Kidney (tissue), 22 donors: ENCODE measurements at places on chromosomes 5 and 9.
A peak's percentile ranks its signal among the peaks of the same experiment; 100 is the strongest.

DNA sequence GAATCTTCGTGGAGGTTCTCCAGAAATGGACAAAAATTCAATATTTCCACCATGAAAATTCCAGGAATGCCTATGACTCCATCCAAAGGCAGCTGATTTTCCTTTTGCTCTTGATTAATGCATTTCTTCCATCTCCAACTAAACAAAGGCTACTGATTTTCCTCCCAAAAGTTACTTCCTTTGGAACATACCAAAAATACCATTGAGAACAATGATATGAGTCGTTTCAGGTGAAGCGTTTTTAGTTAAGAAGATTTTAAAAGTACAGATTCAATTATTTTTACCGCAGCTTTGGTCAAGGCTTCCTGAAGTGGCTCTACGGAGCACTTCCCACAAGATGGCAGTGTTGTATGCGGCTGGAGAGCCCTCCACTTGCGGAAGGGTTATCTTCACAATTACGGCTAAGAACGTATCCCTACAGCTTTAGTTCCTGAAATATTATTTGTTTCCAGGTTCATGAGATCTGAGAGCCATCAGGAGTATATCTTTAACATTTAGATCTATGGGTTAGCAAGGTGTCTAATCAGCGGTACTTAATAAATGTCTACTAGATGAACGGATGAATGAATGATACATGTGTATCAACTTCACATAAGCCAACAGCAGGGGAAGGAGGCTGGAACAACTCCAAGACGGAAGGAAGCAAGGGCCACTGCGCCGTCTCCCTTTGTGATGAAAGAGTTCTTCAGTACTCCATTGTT, 35.9 kb upstream of the ARSB start:
- DNase-seq: peak; percentile 53

- no peak for DNase-seq
These were observed 21.8 kb upstream of the RLN1 start for GRCh38 chr9:5361326-5362010.

- DNase-seq: no peak
These were observed 624.1 kb downstream of the ANXA1 start for GRCh38 chr9:73775757-73776156.

GRCh38 chr9:100167915-100168654, 69.0 kb downstream of the INVS start:
- DNase-seq: no peak

GRCh38 chr5:180085837-180086236, 14.3 kb upstream of the RNF130 start:
- DNase-seq: no peak

GRCh38 chr5:16812911-16813310, 123.2 kb downstream of the MYO10 start:
- no peak for DNase-seq

DNA sequence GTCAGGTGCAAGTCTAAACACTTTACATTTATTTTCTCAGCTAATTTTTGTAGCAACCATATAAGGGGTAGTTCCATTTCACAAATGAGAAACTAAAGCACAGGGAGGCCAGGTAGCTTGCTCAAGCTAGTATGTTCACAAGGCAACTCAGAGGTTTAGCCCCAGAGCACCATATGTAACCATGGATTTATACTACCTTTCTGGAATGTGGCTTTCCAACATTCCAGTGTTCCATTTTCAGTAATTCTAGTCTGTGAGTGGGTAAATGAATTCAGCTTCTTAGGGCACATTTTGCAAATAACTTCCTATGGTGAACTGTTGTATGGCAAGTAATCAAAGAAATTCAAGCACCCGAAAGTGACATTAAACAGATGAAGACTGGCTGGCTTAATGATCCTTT, 25.0 kb upstream of the CAST start:
- DNase-seq: peak; percentile 55

GRCh38 chr9:10112070-10112469, 500.7 kb downstream of the PTPRD start:
- no peak for DNase-seq

- DNase-seq: no peak
These were observed 171.2 kb downstream of the CDK5RAP2 start for GRCh38 chr9:120408680-120409258.

DNA sequence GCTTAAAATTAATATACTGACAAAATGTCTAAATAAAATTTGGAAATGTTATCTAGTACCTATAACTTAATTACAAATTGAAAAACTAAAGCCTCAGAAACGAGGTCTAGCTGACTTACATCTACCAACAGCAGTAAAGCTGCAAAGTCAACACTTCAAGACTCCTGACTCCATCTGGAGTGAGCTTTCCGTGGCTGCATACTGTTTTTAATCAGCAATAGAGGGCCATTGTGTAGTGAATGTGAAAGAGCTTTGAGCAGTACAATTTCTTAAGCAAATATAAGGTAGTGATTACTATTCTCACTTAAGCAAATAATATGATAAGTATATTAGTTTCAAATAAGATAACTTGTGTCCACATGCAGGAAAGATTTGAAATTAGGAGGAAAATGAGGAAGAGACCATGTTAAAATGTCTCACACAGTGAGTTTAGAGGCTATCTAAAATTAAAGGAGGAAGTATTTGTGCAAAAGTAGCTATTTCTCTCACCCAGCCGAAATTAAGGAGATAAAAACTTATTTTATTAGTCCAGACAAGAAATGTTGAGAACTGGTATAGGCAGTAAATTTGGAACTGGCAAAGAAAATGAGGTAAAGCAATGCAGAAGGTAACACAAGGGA, 6.4 kb downstream of the SPINK6 start:
- DNase-seq: no peak

- no peak for DNase-seq
These were observed 330.7 kb upstream of the POU5F2 start for GRCh38 chr5:94072116-94072515.

DNA sequence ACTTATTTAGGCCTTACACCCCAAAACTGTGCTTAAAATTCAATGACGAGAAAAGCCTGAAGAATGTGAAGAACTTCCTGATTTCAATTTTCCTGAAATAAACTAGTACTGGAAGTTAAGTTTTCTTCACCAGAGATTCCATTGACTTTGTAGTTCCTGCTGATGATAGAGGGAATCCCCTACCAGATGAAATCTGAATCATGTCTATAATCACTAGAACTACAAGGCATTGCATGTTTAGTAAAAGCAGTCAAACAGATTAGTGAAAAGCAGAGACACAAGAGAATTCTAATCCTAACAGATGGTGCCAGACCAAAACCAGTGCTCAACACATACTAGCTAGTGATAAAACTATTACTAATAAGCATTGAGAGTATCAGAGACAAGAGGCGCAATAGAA, 130.0 kb downstream of the PDE4D start:
- no peak for DNase-seq

GRCh38 chr9:129879103-129879699, 43.9 kb downstream of the USP20 start:
- DNase-seq: no peak

- no peak for DNase-seq
These were observed 49.4 kb upstream of the PAPPA start for GRCh38 chr9:116103976-116104820.

DNA sequence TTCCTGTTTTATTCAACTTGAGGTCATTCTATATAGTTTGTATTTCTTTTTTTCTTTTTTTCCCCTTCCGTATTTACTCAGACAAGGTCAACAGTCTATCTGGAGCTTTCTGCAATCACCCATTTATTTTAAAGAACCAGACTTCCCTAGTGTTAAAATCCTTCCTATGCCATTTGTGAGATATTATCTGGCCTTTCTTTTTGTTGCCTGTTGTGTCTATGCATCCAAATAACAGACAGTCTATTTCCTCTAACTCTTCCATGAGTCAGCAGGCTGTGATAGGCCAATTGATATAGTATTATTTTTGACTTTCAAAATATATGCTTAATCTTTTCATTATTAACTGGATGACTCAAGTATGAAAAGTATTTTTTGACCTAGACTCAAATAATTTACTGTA, 291.2 kb upstream of the PTPRD start:
- DNase-seq: no peak

DNA sequence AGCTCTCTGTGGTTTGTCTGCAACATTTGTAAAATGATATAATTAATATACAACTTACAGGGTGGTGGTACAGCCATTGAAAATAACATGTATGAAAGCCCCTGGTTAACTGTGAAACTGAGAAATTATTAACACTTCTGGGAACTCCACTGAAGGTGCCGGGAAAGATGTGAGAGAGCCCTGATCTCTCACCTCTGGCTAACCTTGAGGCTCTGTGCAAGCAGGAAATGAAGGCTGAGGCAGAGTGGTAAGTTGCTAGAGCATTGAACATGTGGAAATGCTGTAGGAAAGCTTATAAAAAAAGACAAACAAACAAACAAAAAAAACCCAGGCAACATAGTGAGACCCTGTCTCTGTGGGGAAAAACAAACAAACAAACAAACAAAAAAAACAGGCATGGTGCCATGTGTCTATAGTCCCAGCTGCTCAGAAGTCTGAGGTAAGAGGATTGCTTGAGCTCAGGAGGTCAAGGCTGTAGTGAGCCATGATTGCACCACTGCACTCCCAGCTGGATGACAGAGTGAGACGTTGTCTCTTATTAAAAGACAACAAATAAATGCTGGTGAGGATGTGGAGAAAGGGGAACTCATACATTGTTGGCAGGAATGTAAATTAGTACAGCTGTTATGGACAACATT, 7.5 kb downstream of the CATSPER3 start:
- no peak for DNase-seq

DNA sequence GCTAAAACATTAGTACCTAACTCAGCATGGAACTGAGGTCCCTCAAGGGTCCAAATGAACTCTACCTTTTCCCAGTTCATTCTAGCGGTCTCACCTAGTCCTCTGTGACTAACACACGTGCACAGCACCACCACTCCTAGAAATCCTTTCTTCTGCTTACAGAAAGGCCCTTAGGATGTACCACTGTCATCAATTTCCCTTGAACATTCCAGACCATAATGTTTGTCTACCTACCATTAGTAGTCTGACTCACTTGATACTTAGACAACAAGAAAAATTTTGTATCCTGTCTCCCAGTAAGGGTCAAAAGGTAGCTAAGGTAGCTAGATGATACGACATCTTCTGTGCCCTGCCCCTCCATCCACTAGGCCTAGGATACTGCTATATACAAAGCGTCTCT, 166.6 kb downstream of the TSSK1B start:
- DNase-seq: no peak

DNA sequence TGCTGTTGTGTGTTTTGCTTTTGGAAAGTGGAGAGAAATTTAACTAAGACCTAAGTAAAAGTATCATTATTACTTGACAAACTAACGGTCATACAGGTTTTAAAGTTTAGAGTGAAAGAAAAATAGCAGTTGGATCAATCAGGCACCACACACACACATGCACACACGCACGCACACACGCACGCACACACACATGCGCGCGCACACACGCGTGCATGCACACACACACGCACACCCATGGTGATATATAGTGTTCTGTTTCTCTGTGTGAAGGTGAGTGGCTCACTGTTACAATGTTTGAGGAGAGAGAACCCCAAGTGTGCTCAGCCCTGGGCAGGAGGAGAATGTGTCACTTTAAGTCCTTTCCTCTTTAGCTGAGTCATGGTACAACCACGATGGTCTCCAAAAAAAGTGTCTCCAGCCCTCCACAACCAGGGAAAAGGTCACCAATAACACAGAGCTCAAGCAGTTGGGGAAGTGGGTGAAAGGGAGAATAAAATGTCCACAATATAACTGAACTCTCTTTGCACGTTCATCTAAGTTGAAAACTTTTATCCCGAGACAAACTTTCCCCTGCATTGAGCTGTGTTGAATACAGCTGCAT, 3.2 kb downstream of the ZNF366 start:
- no peak for DNase-seq

DNA sequence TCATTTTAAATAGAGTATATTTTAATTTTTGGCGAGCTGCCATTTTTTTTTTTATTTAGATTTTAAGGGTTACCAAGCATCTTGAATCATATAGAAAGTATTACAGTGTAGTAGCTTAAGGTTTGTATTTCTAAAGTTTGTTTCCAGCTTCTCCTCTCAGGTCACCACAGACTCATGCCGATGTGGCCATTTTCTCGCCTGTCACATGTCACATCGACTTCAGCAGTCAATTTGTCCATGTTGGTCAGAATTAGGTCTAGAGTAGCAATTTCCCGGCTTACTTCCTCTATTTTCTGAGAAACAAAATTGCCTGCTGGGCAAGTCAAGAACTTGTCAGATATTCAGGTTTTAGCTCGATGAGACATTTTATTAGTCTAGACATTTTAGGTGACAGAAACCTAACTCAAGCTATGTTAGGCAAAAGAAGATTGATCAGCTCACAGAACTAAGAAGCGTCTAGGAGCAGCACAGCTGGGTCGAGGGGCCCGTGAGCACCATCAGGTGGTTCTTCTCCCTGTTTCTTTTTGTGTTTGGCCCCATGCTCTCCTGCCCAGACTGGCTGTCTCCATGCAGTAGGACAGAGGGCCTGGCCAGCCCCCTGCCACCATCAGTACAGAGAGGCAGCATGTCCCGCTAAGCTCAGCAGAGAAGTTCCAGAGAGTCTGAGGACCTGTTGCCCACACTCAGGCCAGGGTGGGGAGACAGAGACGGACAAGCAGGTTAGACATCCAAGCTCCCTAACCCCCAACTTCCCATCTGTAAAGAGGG, 48.4 kb upstream of the AFAP1L1 start:
- no peak for DNase-seq

DNA sequence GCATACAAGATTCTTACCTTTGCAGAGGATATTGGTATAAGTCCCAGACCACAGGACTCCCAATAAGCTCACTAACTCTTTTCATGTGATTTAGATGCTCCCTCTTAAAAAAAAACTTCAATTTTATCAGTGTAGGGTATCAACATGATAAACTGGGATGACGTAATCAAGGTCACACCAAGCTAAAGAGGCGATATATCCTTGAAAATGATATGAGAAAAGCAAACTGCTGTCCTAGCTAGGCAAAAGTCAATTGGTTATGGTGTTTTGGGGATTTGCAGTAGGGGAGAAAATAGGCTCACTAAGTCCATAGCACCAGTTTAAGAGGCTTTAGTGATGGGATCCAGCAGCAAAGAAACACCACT, 354.4 kb downstream of the DIRAS2 start:
- DNase-seq: no peak

- DNase-seq: no peak
These were observed 171.2 kb downstream of the TSSK1B start for GRCh38 chr5:113263545-113263944.

DNA sequence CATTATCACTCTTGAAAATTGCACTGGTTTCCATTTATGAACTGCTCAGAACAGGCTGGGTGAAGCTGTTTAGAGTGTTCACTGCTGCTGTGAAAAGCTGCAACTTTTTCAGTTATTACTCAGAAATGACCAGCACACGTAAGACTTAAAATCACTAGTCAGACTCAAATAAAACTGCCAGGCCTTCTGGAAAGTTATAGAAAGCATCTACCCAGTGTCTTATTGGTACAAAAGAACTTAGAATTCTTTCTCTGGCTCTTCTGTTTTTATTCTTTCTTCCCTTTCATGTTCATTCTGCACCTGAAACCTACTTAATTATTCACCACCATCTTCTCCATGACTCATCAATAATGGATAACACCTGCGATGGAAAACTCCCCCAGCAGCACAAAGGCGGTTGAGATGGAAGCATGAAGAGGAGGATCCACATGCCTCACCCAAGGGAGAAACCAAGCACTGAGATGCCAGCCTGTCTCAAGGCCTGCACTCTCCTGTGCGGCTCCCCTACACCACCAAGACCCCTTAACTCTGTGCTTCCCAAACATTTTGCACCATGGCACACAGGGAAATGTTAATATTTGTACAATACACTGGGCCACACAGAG, 171.9 kb downstream of the ENTREP1 start:
- DNase-seq: no peak
